ENCODE measurements at places on chromosomes 5 and 9.

- DNase-seq: no peak
Measured at GRCh38 chr5:160211352-160211751, 18.0 kb upstream of the FABP6 start.

GRCh38 chr5:156500755-156501154 lies 173.8 kb downstream of the SGCD start:
- DNase-seq: no peak

- no peak for DNase-seq
Measured at GRCh38 chr5:80069251-80069800, 34.2 kb downstream of the THBS4 start.

DNA sequence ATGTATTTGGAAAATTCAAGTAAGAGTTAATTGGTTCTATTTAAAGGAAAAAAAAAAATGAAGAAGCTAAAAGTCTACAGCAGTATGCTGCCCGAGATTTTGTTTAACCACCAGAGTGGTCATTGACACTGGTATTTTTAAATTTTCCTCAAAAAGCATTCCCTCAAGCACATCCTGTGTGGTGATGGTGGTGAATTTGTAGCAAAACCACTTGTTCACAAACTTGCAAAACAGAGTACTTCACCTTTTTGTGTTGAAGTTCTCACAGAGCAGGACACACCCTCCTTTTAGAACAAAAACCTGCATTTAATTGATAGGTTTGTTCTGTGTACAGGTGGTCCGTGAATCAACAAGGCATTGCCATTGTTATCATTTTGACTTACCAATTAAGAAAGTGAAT lies 374.2 kb downstream of the EFNA5 start:
- DNase-seq: no peak

DNA sequence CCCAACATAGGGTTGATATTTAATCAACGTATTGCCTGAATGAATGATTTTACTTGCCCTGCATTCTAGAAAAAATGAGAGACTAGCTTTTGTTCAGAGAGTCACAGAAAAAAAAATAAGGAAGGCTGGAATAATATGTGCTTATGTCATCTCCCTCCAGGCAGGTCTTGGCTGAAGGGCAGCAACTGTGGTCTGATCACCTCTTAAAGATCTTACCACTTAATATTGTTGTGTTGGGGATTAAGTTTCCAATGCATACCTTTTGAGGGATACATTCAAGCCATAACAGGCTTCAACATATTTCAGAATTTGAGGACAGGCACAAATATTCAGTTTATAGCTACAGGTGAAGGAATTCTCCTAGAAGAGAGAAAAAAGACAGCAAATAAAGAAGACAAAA lies 157.3 kb upstream of the S1PR3 start:
- DNase-seq: no peak

- DNase-seq: no peak
Measured at GRCh38 chr5:170265522-170265921, 32.1 kb downstream of the LCP2 start.

- no peak for DNase-seq
Measured at GRCh38 chr5:164799391-164799790, 1294.0 kb downstream of the MAT2B start.

- DNase-seq: no peak
Measured at GRCh38 chr5:158175934-158176481, 317.1 kb upstream of the CLINT1 start.

DNA sequence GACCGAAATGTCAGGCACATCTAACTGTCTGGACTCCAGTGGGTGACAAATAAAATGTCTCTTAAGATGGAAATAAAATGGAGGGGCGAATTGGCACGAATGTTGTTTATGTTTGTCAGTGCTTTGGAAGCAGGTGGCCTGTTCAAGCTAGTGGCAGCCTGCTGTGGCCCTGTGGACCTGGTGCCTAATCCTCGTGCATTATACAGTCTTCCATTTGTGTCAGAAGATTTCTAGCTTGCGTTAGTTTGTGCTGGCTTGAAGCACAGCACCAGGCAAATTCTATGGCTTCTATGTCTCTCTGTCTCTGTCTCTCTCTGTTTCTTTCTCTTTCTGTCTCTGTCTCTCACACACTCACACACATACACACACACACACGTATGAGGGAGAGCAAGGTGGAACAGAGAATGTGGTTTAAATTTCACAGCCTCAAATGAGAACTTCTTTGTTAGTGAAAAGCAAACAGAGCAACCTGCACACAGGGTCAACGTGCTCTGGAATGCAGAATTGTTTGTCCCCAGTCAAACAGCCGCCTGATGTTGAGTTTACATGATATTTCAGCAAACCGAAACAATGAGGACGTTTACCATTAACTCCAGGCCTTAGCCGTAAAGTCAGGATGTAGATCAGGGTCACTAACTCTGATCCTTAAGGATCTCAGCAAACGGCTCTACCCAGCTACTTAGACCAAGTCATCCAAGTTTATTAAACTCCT lies 39.0 kb upstream of the CD180 start:
- no peak for DNase-seq

- DNase-seq: no peak
Measured at GRCh38 chr5:170403675-170404074, 14.5 kb upstream of the KCNMB1 start.

GRCh38 chr5:143065185-143065965 lies 295.2 kb downstream of the ARHGAP26 start:
- DNase-seq: peak; percentile 26

DNA sequence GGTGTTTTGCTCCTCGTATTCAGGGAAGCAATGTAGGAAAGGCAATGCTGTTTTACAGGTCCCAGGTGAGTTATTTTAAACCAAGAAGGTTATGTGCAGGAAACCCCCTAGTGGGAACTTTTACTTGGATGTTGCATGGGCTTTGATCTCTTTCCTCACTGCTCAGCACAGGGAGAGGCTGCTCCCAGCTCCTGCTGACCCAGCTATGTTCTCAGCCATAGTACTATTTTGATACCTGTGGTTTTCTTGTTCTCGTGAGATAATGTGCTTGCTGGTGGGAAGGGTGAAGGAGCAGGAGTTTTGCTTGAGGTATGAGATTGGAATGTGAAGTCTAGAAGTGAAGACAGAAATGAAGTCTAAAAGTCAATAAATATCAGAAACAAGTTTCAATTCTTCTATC lies 265.6 kb upstream of the FBXL7 start:
- no peak for DNase-seq

DNA sequence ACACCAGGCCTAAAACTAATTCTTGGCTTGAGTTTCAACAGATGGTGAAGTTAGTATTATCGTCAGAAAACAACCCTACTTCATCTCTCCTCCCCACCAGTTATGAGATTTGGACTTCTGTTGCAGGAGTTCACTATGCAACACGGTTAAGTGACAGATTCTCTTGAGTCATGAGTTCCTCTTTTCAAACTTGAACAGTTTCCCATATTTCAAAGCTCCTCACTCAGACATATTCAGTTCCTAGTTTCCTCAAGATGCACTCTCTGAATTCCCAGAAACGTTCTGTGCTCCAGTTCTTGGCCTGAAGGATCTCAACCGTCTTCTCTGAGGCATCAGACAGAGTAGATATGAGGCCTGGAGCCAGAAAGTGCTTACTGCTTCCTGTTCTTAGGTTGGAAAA lies 7.3 kb upstream of the PTGER4 start:
- no peak for DNase-seq

DNA sequence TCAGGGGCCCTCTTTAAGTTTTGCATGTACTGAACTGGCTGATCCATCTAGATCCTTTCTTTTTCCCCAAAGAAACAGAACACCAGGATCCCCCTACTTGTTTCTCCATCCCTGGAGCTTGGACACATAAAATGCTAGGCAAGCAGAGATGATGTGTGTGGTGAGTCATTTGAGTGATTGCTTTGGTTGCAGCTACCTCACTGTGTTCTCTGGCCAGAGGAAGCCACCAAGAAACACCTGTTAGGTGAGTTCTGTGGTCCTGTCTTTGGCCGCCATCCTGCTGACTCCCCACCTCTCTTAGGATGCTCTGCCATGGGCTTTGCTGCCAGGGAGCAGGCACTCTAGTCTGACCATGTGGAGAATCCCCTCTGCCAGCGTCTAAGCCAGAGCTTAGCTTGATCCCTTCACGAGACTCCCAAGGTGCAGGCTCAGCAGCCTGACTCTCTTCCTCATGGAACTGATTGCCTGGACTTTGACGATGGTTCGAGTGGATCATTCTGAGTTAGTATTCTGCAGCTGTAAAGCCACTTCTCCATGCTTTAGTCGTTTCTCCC lies 27.3 kb upstream of the DENND1A start:
- no peak for DNase-seq

All from CD4-positive, alpha-beta T cell treated with Interleukin-4 for 1 hour (primary cell).